Thymus (tissue), 14 donors: ENCODE measurements at places on chromosomes 7 and 10.

GRCh38 chr10:120328647-120329046, 128.4 kb upstream of the PLPP4 start:
- no peak for DNase-seq

DNA sequence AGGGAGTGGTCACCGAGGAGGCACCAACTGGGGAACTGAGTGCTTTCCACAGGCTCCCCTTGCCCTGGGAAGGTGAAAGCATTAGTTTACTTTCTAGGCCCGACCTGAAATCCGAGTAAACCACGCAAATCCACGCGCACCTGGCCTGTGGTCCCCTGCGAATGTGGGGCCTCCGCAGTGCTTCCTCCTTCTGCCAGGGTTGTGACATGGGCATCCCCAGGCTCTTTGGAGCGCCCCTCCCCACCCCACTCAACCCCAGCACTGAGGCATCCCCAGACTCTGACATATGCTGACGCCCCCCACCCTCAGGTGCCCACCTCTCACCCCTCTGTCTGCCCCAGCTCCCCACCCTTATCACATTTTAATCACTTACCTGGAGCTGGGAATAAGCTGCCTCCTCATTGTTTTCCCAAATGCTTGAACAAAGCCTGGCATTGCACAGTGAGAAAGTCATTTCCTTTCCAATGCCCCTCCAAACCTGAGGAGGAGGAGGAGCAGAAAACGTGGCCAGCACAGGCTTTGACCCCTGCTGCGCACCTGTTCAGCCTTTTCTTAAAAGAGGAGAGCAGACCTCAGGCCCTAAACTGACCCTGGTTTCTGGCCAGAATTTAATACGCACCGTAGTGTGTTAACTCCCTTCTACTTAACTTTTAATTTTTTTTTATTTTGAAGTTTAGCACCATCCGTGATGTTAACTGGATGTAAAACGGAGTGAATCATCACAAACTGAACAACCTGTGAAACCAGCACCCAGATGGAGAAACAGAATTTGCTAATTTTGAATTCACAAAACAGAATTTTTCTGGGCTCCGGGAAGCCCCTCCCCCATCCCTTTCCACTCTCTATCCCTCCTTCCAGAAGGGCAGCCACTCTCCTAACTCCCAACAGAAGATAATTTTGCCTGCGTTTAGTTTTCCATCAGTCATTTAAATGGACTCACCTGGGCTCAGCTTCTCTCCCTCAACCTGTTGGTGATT, 129.4 kb downstream of the WDR11 start:
- DNase-seq: no peak

DNA sequence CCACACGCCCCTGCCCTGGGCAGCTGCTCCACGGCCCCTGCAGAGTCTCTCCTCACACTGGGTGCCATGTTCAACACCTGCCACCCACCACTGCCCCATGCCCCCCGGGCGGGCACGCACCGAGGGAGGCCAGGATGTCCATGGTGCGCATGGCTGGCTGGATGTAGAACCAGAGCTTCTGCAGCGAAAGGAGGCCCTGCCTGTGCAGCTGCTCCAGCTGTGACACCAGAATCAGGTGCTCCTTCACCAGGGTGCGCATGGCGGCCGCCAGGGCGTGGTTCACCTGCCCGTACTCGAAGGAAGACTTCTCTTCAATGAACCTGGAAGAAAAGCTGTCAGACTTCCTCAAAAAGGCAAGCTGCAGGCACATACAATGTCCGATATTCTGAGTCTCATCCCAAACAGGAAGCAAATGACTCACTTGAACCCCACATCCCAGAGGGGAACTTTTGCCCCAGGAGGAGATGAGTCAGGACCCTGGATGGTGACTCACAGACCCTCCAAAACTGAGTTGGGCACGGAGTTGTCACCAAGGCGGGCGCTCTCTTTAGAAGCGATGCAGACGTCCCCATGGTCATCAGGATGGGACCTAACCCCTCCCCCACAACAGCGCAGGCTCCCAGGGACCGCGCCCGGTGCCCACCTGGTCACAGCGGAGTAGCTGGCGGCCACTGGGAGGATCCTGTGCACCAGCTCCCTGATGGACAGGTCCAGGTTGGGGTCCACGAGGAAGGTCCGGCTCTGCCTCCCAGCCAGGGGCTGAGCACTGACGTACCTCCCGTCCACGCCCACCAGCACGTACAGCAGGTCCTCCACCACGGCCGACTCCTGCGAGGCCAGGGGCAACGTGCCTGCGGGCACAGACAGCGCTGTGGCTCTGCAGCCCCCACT, 15.5 kb downstream of the TUBGCP2 start:
- DNase-seq: no peak

DNA sequence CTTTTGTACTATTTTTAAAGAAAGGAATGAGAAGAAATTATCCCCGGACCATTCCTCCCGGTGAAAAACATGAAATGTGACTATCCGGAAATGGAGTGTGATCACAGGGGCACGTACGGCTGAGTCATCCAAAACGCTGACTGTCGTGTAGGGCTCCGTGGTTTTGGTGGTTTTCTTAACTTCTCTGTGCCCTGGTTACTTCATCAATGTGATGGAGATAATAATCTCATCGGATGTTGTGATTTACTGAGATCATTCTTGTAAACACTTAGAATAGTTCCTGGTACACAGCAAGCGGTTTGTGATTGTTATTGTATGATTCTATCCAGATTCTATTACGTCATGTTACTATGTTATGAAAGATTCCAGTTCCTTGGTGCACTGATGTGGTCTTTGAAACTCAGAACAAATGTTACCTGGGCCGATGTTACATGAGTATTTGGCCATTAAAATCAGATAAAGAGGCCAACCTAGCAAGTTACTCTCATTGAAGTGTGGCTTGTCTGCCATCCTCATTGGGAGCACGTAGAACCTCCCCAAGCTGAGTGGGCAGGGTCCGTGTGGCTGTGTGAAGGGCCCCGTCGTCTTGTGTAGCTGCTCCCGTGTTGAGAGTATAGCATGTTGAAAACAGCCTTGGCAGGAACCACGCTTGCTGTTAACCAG, 99.5 kb downstream of the CAMK1D start:
- peak; percentile 63 for DNase-seq

DNA sequence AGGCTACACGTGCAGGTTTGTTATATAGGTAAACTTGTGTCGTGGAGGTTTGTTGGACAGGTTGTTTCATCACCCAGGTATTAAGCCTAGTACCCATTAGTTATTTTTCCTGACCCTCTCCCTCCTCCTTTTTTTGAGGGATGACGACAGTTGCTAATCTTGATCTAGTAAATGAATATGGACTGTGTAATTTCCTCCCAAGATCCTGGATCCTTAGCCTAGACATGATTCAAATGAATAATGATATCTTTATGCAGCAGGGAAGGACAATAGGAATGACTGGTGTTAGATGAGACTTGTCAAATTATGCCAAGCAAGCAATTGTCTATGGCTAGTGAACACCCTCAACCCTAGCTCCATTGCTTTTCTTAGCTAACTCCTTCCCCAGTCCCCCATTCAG, 156.2 kb downstream of the PLPP4 start:
- no peak for DNase-seq

DNA sequence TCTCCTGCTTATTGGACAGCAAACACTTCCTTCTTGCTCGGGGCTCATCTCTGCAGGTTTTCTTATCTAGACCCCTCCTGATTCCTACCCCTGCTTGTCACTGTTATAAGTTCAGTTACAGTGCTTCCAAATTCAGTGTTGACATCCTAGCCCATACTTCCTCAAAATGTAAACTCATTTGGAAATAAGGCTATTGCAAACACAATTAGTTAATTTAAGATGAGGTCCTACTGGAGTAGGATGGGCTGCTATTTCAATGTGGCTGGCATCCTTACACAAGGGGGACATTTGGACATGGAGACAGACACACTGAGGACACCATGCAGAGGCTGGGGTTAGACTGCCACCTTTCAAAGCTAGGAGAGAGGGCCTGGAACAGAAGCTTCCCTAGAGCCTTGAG, 85.2 kb upstream of the NPVF start:
- no peak for DNase-seq

DNA sequence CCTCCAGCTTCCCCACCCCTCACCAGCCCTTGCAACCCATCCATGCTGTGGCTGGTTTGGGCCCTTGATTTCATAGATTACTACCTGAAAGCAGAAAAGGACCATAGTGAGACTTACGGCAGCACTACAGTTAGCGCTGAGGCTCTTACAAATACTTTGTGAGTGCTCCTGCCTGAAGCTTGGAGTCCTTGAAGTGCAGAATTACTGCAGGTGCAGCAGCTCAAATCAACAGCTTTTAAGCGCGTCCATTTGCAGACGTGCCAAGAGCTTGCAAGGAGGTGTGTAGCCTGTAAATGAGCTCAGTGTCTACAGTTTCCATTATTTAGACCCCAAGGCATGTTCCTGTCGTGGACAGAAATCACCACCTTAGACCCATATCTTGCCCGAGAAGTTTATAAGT, 103.0 kb downstream of the CELF2 start:
- peak; percentile 67 for DNase-seq

DNA sequence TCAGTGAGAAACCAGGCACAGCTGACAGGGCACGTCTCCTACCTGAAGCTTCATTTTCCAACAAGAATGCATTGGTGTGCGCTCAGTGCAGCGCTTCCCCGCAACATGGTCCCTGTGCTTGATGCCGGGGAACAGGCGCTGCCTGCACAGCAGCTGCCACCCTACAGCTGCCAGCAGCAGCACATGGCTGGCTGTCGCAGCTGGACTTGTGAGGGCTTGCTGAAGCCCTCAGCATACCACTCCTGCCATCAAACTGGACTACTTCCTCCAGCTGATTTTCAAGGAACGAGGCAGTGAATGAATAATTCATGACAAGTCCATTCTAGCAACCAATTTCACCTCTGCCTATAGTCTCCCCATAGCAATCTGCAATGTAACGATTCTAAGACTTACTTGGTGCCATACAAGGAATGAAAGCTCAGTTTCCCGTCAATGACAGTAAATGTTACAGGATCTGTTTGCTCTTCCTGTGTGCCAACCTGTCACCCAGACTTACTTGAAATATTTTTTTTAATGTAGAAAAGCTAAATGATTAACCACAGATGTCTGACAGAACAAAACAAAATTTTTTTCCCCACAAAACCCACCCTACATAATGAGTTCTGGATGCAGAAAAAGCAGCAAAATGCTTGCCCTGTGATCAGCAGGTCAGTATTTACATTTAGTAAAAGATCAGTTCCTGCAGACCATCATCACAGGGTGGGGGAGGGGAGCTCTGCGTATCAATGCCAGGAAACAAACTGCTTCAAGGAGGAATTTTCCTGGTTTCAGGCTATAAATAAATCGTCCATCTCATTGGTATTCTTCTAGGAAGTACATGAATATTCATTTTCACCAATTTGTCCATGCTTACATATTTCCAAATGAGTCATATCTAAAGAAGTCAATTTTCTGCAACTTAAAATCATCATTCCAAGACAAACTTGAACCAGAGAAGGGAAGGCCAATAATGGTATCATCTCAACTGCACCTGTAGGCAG, 140.6 kb downstream of the ALOX5 start:
- no peak for DNase-seq

- DNase-seq: no peak
These were observed 36.9 kb downstream of the STK32C start for GRCh38 chr10:132270721-132271457.

DNA sequence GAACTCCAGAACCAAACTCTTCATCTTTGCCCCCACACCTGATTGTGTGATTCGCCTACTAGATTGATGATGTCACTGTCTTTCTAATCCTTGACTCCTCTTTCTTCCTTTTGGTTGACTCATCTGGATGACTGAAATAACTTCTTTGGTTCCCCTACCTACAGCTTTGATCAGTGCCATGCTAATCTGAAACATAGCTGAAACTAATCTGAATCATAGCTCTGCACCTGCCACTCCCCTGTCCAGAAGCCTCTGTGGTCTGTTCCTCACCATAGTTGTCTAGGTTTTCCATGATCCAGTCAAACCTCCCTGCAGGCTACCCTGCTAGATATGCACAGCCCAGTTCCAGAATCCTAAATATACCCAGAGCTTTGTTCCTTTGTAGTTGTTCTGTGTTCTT, 51.9 kb downstream of the ZNF365 start:
- no peak for DNase-seq

DNA sequence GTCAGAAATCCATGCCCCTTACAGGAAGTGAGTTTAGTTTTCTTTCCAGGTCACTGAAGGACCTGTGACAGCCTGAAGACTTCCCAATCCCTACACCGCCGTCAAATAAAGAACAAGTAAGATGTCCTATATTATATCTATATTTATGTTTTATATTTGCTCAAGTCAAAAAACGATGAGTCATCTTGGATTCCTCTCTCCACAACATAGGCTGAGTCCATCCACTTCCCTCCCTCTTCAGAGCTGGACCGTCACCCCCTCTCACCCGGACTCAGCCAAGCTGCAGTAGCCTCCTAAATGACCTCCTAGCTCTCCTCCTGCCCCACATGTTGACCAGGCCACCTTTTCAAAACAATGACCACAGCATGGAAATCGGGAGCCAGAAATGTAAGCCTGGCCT, 53.5 kb downstream of the GLI3 start:
- no peak for DNase-seq

DNA sequence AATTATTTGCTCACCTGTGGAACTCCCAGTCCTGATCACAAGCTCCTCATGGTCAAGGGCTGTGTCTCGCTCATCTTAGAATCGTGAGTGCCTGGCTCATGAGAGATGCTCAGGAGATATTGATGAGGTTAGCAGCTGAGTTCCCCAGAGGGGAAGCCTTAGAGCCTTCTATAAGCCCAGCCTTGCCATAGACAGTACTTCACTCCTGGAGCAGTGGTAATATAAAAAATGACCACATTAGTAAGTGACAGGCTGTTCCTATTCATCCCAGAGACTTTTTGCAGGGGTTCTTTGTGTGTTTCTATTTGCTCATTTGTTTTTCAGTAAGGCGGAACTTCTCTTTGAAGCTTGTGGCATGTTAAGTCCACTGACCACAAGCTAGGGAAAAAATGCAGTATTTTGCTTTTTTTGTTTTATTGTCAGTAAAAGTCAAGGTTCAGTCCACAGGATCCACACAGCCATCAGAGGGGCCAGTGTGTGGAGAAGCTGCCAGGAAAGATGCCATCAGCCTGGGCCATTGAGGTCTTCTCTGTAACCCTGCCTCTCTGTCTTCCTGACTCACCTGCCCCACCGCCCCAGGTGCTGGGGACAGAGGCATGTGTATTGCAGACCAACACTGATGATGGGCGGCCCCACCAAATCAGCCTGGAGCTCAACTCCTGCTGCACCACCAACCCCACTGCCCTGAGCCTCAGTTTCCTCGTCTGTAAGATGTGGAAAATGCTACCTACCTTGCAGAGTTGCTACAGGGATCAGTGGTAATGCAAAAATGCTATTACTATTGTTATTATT, 36.4 kb upstream of the JCAD start:
- DNase-seq: no peak

GRCh38 chr10:3951993-3952392, 167.0 kb upstream of the KLF6 start:
- DNase-seq: no peak

DNA sequence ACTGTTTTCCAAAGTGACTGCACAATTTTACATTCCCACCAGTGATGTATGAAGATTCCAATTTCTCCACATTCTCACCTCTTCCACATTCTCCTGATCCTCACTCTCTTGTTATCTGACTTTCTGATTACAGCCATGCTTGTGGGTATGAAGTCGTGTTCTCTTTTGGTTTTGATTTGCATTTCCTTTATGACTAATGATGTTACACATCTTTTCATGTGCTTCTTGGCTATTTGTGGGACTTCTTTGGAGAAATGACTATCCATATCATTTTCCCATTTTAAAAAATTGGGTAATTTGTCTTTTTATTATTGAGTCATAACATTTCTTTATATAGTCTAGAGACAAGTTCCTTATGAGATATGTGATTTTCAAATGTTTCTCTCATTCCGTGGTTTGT, 10.5 kb upstream of the GIMAP8 start:
- no peak for DNase-seq

GRCh38 chr10:45460235-45460878, 86.3 kb downstream of the ALOX5 start:
- DNase-seq: no peak
